ENCODE measurements at places on chromosomes 3 and 15.

DNA sequence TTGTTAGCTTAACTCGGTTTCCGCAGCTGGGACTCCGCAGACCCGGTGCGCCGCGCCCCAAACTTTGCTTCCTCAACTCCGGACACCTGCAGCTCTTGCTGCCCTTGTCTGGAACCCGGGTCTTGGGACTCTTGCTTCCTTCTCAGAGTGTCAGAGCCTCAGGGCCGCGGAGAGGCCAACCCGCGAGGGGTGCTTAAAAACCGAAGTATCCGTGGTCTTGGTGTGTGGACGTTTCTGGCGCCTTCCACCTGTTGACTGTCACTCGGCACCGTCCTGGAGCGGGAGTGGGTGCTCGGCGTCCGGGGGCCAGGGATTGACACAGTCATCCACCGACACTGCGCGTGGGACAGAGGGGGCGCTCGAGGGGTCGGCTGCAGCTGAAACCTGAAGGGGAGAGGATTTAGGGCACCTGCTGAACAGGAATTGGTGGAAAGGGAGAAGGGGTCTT, 386 bp downstream of the SQOR start:
- DNase-seq, result peak; percentile 59

DNA sequence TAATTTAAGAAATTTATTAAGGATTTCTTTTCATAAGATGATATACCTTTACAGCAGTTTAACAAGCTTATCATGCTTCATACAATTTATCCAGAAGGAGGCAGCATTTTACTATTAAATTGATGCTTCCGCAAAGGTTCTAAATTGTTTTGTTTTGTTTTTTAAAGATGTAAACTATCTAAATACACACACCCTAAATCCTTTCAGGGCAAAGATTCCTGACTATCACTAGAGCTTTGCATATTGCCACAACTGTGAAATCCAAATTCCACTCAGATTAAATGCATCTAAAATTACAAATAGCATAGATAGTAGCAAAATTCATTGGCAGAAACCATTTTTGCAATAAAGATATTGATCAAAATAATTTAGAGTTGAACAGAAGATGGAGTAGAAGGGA, 44.5 kb upstream of the CCNL1 start:
- DNase-seq, result peak; percentile 58

GRCh38 chr3:79081335-79081734, 686.5 kb downstream of the ROBO1 start:
- DNase-seq, result no peak

GRCh38 chr15:32651229-32651837, 9.8 kb downstream of the SCG5 start:
- peak; percentile 69 for DNase-seq

- DNase-seq, result no peak
These were observed 555.2 kb downstream of the MAGI1 start for GRCh38 chr3:65483480-65483879.

GRCh38 chr3:16399473-16399872, 114.0 kb downstream of the RFTN1 start:
- peak; percentile 90 for DNase-seq

GRCh38 chr15:39543651-39544050, 37.2 kb upstream of the THBS1 start:
- no peak for DNase-seq

- DNase-seq, result no peak
These were observed 16.0 kb downstream of the H1-8 start for GRCh38 chr3:129558772-129559564.

- DNase-seq, result peak; percentile 95
These were observed 10.9 kb downstream of the CCR5AS start for GRCh38 chr3:46395766-46396530.

DNA sequence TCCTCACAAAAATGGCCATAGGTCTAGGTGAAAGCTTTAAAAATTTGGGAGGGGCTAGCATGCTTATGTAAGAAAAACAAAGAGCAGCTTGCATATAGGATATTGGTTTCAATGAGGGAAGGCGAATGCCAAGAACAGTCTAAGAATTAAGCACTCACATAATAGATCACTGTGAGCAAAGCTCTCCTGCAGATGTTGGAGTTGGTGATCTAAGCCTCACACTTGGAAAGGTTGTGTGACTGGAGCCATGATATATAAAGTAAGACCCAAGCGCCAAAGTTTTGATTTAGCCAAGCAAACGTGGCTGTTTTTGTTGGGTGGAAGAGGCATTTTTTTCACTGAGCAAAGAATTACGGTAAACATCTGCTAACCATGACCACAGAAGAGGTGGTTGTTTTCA, 237.5 kb downstream of the FOXP1 start:
- no peak for DNase-seq

DNA sequence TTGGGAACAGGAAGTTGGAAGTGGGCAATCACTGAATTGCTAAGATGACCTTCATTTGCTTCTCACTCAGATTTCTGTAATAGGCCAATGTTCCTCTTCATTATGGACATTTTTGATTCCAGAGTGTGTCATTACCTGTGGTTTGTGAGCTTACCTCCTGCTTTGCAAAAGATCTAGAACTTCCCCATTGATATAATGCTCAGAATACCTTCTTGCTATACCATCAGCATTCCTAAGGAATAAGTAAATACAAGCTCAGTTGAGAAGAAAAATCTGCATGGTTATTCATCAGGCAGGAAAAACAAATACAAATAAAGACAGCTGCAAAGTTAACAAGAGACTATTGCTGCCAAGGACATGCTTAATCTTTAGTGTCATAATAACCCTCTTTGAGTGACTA, 5.6 kb upstream of the RPL14 start:
- DNase-seq, result no peak

DNA sequence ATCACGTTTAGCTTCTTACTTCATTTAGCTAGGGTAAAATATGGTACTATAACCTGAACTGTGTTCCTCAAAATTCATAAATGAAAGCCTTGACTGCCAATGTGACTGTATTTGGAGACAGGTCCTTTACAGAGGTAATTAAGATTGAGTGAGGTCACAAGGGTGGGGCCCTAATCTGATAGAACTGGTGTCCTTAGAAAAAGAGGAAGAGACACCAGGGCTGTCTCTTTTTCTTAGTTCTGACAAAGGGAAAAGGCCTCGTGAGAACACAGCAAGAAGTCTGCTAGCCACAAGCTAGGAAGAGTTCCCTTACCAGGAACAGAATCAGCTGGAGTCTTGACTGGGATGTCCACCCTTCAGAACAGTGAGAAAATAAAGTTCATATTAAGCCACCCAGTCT, 162.7 kb downstream of the GMNC start:
- peak; percentile 7 for DNase-seq

- no peak for DNase-seq
These were observed 34.3 kb upstream of the PIK3CA start for GRCh38 chr3:179113903-179114302.

DNA sequence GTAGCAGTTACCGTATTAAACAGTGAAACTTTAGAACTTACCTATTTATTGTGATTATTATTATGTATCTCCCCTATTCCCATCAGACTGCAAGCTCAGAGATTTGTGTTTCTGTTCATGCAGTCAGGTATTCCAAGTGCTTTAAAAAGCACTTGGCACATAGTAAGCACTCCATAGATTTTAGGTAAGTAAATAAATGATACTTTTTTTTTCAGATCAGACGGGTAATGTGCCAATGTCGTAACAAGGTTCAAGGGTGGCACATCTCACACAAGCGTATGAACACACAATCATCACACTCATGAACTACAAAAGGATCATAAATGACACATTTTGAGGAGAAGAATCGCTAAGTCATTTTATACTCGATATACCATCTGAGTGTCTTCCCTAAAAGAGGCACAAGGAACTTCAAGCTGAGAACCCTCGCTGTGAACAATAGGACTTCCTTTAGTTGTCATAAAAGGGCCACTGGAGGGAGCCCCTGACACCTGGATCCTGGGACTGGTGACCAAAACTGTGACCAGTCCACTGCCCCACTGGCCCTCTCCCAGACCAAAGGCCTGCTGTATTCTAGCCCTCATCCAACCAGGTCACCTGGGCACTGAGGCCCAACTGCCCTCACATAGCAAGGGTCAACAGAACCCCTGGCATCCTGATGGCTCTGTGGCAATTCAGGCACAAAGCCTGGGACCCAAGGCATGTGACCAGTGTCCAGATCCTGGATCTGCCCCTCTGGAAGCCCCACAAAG, 32.1 kb downstream of the KIF9 start:
- peak; percentile 73 for DNase-seq

- DNase-seq, result no peak
These were observed 156.0 kb downstream of the NAALADL2 start for GRCh38 chr3:175015056-175015635.

DNA sequence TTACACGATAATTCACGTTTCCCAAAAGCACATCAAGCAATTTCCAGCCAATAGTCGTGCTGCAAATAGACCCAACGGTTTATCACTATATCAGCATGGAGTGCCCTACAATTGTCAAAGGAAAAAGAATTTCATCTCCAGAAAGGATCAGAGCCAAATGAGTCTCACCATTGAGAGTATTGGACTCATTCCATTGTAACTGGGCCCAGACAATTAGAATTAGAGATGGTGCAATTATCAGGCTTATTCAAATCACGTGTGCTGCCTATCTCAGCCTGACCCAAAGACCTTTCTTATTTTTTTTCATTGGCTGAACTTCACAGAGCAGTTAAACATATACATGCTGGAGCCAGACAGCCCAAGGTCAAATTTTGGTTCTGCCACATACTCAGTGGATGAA, 87.0 kb upstream of the LRTM1 start:
- DNase-seq, result no peak

GRCh38 chr15:74320352-74321247, 46.8 kb downstream of the CYP11A1 start:
- DNase-seq, result peak; percentile 35

- DNase-seq, result no peak
These were observed 204.9 kb downstream of the TIGIT start for GRCh38 chr3:114498539-114499370.

DNA sequence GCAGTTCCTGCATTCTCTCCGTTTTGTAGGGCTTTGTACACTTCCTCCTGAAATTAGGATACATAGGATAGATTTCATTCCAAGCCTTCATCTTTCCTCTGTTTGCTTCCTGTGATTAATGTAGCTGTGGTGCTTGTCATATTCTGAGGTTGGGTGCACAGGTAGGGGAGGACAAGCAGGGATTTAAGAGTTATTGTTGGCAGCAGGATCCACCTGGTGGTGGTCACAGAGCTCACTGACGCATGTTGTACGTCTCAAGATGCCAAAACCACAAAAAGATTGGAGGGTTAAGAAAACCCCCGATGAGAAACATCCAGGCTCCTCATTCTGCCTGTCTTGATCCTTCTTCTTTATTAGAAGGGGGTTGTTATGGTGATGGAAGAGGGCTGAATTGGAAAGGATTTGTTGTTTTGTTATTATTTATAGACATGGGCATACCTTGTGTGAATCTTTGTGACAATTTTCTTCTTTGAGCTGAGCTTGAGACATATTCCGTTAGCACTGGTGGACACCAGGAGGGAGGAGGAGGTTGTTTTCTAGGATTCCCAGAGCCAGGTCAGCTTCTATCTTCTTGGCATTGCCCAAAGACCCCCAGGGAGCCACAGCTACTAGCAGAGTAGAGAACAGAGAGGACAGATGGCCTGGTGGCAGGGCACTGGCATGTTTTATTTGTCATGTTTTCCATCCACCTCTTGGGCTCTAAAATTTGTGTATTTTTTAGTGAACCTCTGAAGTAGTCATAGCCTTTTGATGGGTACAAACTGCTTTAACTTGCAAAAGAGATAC, 57.7 kb upstream of the LARS2 start:
- no peak for DNase-seq

DNA sequence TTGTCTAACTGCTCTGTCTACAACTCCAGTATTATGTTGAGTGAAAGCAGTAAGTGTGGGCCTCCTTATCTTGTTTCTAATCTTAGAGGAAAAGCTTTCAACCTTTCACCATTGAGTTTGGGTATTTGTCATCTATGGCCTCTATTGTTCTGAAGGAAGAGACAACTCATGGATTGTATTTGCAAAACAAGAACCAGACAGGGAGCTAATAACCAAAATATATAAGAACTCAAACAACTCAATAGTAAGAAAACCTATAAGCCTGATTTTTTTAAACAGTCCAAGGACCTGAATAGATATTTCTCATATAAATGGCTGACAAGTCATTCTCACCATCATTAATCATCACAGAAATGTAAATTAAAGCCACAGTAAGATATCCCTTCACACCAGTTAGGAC, 113.0 kb downstream of the TAFA4 start:
- no peak for DNase-seq

GRCh38 chr3:147301781-147302180, 104.6 kb downstream of the ZIC4 start:
- DNase-seq, result no peak

DNA sequence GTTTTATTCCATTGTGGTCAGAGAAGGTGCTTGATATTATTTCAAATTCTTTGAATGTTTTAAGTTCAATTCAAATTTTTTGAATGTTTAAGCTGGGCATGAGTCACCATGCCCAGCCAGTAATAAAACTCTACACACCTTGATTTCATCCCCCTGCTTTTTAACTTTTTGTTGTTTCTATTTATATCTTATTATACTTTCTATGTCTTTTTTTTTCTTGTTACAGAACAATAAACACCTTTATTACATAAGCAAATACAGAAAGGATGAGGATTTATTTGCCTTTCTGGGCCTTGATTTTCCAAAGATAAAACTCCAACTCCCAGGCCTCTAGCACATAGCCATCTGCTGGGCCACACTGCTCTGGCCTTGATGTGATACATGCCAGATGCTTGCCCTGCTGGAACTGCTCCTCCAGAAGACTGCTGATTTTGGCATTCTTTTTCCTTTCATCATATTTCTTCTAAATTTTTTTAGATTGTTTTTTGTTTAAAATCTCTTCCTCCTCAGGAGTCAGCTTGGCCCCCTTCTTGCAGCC, 14.0 kb downstream of the DNAH12 start:
- no peak for DNase-seq

DNA sequence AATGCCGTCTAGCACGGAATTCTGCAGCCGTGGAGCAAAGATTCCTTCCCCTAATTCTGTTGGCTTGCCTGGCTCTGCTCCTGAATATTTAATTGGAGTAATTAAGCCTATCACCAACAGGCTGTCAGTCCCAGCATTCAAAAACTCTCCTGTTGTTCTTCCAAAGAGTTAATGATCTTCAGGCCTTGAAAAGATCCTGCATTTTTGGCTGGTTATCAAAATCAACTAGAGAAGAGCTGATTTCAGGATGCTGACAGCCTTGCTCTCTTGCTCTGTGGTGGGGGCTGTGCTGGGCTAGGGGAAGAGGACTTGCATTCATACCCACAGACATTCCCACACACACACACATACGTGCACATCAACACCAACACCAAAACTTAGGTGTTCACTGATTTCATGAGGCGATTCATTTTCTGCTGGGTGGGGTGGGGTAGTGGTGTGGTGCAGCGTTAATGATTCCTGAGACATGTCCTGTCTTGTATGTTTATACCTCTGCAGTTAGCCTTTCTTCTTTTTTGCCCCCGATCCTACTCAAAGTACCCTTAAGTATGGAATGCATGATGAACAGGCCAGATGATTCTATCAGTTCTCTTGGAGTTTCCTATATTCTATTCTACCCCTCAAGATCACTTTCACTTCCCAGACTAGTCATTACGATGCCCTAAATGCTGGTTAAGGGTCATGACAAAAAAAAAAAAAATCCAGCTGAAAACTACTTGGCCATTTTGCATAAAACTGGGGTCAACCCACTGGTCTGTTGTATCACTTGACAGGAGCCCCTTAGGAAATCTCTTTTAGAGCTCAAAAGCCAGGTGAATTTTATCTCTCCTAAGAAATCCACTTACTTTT, 42.3 kb downstream of the CPN2 start:
- DNase-seq, result peak; percentile 32

- DNase-seq, result peak; percentile 32
These were observed 170.0 kb upstream of the NDN start for GRCh38 chr15:23857028-23857641.
